ENCODE measurements at places on chromosomes 1 and 21. TPM values are rescaled to one million over a fixed set of nuclear protein-coding genes. Genes with fewer than 3 reads are reported as not detected.

Gene TCHH
- total RNA-seq = 0.04 TPM

Gene PGLYRP4
- total RNA-seq = 0.55 TPM

Gene ESPN
- total RNA-seq = 4.3 TPM

Gene SLC45A1
- total RNA-seq = not detected

Gene IL10
- total RNA-seq = not detected

Gene NBPF9
- total RNA-seq = 8.7 TPM

Gene DSTYK
- 4.7 TPM for total RNA-seq

Gene MNDA
- not detected for total RNA-seq

Gene TMEM240
- total RNA-seq = not detected

Gene SIK1
- total RNA-seq = 5.0 TPM

Gene E2F2
- total RNA-seq = 0.08 TPM

Gene CFAP74
- not detected for total RNA-seq

Gene FAAH
- total RNA-seq = 11.6 TPM

Gene STMN1
- total RNA-seq = 166 TPM

Gene RHBDL2
- total RNA-seq = 8.7 TPM

Gene UTS2
- not detected for total RNA-seq

Gene FMOD
- total RNA-seq = 0.42 TPM

Gene ERO1B
- 2.0 TPM for total RNA-seq

Gene CNIH3
- total RNA-seq = 0.38 TPM

Gene FMO4
- total RNA-seq = 3.0 TPM

Gene PRAMEF15
- total RNA-seq = not detected

Gene AK5
- total RNA-seq = 0.86 TPM

Gene OR2L2
- total RNA-seq = not detected

Gene SAMD13
- total RNA-seq = 0.87 TPM

Gene C1orf159
- total RNA-seq = 25.9 TPM

Gene MAGOH
- 33.0 TPM for total RNA-seq

Gene KIAA0040
- total RNA-seq = 39.3 TPM

Gene NID1
- 8.4 TPM for total RNA-seq

Gene PLA2G2A
- total RNA-seq = not detected

Gene IFI44L
- 0.53 TPM for total RNA-seq

Gene SPRR1B
- 43.3 TPM for total RNA-seq

Gene AADACL3
- not detected for total RNA-seq

Gene RCSD1
- total RNA-seq = 0.27 TPM

Gene KCNE2
- not detected for total RNA-seq

Gene LRRC7
- not detected for total RNA-seq

Gene EFNA3
- total RNA-seq = 3.2 TPM

Gene CLDN14
- total RNA-seq = not detected

Gene ROR1
- 1.3 TPM for total RNA-seq

Gene NDUFV3
- total RNA-seq = 41.7 TPM

Gene RXRG
- not detected for total RNA-seq

Gene TOMM20
- total RNA-seq = 98.8 TPM

Gene CELA2B
- not detected for total RNA-seq

Gene AIRE
- not detected for total RNA-seq

Gene KLHDC7A
- total RNA-seq = not detected

Gene LCE3E
- total RNA-seq = 1.6 TPM

Gene FABP3
- total RNA-seq = 3.2 TPM

Gene SYPL2
- total RNA-seq = not detected

Gene FRRS1
- 8.5 TPM for total RNA-seq

Gene ODR4
- 10.2 TPM for total RNA-seq

Gene NBPF6
- not detected for total RNA-seq
